ENCODE measurements at places on chromosomes 6 and 20.

DNA sequence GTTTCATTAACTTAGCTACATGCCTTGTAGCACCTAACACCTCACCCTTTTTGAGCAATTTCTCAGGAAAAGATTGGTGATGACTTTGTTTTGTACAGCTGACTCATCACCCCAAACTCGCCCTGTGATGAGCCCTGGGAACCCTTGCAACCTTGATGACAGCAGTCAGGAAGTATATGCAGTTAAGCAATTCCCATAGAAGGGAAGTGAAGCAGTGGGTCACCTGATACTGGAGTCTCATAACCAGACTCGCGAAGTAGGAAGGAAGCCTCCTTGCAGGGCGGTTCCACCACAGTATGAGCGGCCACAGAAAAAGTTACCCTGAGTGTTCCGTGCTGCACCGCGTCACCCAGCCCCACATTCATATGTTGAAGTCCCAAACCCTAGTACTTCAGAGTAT lies 82.0 kb upstream of the EDN1 start:
- DNase-seq, result no peak

GRCh38 chr6:169454204-169454871 lies 200.7 kb upstream of the THBS2 start:
- no peak for DNase-seq

DNA sequence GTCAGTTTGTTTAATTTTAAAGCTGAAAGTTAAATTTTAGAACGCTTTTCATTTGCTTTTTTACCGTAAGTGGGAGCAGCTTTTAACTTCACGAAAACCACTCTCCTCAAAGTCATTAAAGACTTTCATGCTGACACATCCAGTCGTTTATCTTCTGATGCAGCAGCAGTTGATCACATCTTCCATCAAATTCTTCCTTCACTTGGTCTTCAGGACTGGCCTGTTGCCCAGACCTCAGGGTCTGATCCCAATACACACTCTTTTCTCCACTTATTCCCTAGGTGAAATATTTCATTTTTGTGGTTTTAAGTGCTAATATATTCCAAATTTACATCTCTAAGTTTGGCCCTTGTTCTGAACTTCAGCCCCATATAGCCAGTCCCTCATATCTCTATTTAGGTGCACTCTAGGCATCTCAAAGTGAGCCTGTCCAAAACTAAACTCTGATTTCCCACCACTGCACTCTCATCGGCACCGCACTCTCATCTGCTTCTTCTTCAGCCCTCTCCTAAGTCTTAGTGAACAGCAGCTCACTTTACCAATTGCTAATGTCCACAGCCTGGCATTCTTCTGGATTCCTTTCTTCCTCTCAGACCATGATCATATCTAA lies 20.4 kb downstream of the AFDN start:
- DNase-seq, result no peak

- no peak for DNase-seq
These were observed 175.6 kb downstream of the AIG1 start for GRCh38 chr6:143236151-143236798.

DNA sequence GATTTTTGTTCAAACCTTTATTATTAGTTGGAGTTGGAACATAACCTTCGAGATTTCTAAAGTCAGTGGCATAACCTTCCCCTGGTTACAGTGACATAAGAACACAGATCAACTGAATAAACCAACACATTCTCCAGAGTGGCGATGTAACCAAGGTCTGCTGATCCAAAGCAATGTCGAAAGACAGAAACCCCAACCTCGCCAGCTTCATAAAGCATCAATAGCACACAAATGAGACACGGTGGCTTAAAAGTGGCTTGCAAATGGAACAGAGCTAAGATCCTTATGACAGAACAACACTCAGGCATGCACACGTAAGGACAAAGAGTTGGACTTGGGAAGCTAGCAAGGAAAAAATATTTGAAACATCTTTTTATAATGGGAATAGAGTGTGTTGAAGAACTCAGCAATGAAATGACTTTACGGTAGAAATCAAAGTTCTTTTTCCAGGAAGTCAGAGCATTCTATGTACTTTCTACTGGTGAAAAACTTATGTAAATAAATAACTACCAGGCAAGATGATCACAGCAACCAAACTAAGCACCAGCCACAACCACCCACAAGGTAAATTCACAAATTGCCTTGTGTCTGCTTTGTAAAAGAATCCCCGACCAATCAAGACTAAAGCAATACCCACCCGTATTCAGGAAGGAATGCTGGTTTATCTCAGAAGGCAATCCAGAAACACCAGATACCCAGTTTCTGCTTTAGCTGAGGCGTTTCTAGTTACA lies 61.0 kb upstream of the NHSL1 start:
- no peak for DNase-seq

GRCh38 chr6:119355157-119355556 lies 5.6 kb upstream of the MAN1A1 start:
- no peak for DNase-seq

GRCh38 chr6:157162766-157163433 lies 160.4 kb downstream of the TMEM242 start:
- no peak for DNase-seq

GRCh38 chr6:26304797-26305640 lies 60.0 kb upstream of the BTN3A2 start:
- DNase-seq, result peak; percentile 21

- no peak for DNase-seq
These were observed 8.5 kb upstream of the TINAG start for GRCh38 chr6:54299542-54300269.

- no peak for DNase-seq
These were observed 260.9 kb downstream of the TAF4 start for GRCh38 chr20:61804752-61805295.

GRCh38 chr20:20373091-20373571 lies 5.2 kb downstream of the INSM1 start:
- DNase-seq, result no peak

DNA sequence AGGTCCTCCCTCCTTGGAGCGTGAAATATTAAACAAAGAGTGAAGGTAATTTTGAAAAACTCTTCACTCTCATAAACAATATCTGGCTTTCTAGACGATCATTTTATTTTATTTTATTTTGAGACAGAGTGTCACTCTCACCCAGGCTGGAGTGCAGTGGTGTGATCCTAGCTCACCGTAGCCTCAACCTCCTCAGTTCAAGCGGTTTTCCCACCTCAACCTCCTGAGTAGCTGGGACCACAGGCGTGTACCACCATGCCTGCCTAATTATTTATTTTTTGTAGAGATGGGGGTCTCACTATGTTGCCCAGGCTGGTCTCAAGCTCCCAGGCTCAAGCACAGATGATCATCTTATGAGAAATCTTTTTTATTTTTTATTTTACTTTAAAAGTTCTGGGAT lies 16.4 kb downstream of the ZNF831 start:
- no peak for DNase-seq

GRCh38 chr20:7392542-7393206 lies 547.6 kb downstream of the HAO1 start:
- no peak for DNase-seq

DNA sequence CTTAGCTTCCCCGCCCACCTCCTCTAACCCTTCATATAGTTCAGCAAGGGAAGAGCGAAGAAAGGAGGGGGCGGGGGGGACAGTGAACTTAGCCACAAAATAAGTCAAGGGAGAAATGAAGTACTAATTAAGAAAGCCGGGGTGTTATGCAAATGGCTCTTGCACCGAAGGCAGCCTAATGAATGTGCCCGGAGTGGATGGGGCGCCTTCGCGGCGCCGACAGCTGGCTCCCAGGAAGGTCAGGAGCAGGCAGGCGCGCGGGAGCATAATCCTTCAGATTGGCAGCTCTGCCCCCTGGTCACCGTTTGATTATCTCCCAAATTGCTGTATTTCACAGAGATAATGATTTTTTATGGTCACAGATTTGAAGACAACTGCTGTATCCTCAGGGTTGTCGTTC lies 395.1 kb downstream of the TFAP2B start:
- no peak for DNase-seq

DNA sequence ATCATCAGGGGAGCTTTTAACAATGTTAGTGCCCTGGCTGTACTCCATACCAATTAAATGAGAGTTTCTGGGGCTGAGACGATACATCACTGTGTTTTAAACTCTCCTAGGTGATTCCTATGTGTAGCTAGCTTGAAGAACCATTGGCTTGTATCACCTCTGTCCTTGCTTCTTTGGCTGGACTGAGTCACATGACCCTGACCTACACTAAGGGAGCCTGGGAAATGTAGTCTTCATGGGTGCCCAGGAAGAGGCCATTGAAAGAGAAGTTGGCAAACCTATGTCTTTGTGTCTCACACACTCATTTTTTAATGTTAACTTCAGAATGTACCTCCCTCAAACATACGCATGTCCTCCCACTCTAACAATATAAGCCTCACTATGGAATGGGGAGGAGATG lies 506.6 kb downstream of the DHX35 start:
- DNase-seq, result no peak

DNA sequence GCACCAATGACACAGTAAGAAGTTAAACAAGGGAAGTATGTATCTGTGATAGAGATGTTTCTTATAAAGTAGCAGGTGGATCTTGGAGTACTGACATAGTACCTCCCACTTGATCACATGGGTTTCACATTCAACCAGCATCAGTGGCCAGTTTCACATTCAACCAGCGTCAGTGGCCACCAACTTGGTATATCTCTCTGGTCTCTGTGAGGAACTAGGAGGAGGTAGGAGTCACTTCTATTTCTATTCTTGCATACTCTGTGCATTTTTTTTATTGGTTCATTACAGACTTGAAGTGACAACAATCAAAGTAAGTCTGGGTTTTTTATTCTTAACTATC lies 200.3 kb upstream of the SIM1 start:
- no peak for DNase-seq

GRCh38 chr20:57882451-57883161 lies 172.8 kb upstream of the PMEPA1 start:
- DNase-seq, result no peak

- no peak for DNase-seq
These were observed 3.9 kb upstream of the C20orf202 start for GRCh38 chr20:1199212-1199873.

DNA sequence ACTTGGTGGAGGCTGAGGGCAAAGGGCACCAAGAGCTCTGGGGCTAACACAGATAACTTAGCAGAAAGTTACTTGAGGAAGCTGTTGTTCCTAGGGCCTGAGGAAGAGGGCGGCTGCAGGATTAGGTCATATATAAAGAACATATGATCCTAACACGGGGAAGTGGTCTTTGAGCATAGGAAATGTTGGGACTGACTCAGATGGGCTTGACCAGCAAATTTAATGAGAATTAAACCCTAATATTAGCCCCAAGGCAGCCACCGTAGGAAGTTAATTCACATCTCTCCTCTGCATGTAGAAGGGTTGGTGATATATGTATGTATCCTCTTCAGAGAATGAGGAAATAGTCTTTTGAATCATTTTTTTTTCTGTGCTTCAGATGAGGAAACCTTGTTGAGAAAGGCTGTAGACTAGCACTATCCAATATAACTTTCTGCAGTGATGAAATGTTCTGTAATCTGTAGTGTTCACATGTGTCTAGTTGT lies 9.2 kb upstream of the ZBTB9 start:
- DNase-seq, result no peak

- DNase-seq, result peak; percentile 40
These were observed 74.0 kb downstream of the SSR1 start for GRCh38 chr6:7238900-7239589.

GRCh38 chr6:35148167-35148741 lies 7.1 kb upstream of the TCP11 start:
- DNase-seq, result no peak

DNA sequence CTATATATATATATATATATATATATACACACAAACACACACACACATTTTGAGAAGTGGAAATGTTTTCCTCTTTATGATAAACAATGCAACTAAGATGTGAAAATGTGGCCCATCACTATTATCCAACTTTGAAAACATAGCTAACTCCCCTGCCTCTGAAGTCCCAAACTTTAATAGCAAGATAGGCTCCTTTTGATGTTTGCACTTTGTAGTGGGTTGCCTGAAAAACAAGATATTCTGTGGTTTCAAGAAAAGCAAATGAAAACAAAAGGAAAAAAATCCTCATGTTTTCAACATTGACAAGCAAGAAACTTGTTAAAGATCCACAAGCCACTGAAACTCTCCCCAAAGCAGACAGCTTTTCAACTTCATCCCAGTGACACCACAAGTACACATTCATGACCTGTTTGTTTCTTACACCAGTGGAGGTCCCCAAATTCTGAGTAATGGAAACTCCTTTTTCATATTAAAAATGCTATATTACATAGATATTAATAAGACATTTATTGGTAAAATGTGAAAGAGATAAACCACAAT lies 90.0 kb downstream of the IPCEF1 start:
- no peak for DNase-seq

DNA sequence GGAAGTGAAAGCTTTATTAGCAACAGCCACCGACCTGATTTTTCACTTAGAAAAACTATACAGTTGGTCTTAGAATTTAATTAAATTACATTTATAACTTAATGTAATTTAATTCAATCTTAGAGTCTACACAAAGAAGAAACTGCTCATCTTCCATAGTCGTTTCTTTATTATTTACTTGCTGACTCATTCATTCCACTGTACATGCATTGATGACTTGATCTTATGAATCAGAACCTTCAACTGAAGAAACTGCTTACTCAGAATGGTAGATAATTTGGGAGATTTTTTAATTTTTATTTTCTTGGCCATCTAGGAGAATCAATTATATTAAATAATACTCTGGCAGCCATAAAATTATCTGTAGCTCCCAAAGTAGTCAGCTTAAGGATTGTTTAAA lies 1021.6 kb upstream of the FLRT3 start:
- DNase-seq, result no peak

- DNase-seq, result no peak
These were observed 127.0 kb downstream of the UST start for GRCh38 chr6:148873868-148874267.

- no peak for DNase-seq
These were observed 228.3 kb downstream of the TTLL2 start for GRCh38 chr6:167552961-167553735.

DNA sequence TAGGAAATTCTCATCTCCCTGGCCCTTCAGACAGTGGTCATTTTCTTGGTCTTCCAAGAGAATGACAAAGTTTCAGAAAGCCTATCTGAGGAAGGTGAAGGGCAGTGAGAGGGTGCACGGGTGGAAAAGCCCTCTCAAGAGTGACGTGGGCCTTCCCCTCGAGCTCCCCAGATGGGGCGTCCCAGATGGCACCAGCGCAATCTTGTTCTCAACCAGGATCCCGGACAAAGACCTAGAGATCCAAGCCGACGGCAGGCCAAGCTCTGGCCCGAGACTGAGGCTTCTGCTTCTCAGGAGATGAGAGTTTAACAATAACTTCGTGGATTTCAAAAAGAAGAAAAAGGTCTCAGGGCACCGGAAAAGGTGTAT lies 797 bp upstream of the ZNF133 start:
- DNase-seq, result no peak

All from SW 1271 (cell line).